ENCODE measurements at places on chromosomes 7 and 10.

DNA sequence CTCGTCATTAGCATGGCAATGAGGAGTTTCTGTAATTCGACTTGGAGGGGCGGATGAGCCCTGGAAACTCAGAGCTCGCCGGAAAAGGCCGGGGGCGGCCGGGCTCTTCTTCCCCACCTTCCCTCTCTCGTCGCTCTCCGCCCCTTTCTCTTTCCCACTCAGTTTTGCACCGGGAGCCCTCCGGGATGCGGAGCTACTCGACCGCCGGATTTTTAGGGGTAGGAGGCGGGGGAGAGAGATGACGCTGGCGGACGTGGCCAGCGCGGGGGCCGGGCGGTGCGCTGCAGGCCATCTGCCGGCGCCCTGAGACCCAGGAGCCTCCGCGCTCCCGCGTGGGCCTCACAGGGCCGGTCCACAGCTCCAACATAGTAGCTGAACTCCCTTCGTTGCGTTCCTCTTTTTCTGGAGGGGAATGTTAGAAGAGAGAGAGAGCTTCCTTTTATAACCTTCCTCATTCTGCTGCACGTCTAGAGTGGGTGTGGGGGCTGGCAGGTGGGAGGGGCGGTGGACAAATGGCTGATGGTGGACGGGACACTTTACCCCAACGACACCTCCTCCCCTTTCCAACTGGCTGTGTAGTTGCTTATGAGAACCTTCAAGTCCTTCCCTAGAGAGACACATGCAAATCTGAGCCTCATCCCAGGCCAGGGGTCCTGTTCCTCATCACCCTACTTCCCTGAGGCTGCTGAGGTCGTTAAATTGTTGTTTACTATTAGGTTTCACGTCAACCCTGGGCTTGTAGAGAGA, 1.1 kb upstream of the HOXA1 start:
- DNase-seq = no peak

- no peak for DNase-seq
Measured at GRCh38 chr10:125700355-125700911, 17.5 kb upstream of the TEX36 start.

GRCh38 chr10:133258066-133258817, 18.4 kb downstream of the ADAM8 start:
- DNase-seq = no peak

- no peak for DNase-seq
Measured at GRCh38 chr10:43041422-43042342, 35.2 kb upstream of the RET start.

DNA sequence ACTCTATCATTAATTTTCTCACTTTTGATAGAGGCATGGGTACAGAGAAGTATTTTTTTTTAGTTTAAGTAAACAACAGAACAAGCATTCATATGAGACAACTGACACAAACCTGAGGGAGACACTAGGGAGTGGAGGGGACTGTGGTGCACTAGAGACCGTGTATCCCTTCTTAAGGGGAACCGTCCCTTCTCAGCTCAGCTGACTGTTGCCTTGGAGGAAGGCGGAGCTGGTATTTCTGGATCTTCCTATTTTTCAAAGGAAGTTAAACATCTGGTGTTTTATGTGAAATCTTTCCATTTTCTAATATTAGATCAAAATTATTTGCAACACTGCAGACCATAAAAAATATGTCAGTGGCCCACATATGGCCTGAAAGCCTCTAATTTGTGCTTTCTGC, 113.6 kb upstream of the MACROH2A2 start:
- no peak for DNase-seq

DNA sequence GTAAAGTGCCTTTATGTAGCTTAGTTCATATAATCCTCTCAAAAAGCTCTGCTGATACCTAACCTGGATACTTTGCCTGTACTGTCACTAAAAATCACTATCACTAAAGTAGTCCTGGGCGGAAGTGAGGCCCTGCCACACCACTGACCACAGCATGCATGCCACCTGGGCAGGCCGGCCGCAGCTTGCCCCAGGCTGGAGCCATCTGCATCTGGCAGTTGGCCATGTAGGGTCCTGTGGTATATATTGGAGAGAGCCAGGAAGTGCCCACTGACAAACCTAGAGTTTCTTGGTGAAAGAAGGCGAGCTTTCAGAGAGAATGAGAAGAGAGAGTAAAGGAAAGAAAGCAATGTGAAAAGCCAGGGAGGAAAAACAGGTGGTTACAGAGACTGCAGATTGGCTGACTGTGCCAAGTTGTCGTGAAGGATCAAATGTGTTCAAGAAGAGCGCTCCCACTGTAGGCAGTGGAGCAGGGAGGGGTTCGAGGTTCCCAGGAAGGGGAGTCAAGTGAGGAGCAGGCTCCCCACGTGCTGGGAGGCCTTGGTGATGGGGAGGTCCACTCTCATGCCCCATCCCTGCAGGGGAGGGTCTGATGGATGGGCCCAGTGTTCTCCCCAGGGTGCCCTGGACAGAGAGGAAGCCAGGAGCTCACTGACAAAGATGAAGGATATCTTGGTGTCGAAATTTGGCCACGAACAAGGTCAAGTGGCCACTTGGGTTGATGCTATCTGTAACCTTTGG, 13.6 kb downstream of the LOXL4 start:
- no peak for DNase-seq

GRCh38 chr10:113961182-113962031, 82.3 kb upstream of the ADRB1 start:
- no peak for DNase-seq

DNA sequence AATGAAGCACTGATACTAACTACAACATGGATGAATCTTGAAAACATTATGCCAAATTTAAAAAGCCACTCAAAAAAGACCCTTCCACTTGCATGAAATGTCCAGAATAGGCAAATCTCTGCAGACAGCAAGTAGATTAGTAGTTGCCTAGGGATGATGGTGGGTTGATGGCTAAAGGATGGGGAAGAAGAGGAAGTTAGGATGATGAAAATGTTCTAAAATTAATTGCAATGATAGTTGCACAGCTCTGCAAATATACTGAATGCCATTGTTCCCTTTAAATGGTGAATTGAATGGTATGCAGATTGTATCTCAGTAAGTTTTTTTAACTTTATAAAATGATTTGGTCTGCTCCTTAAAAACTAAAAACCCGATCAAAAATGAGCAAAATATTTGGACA, 7.3 kb upstream of the LIPA start:
- no peak for DNase-seq

DNA sequence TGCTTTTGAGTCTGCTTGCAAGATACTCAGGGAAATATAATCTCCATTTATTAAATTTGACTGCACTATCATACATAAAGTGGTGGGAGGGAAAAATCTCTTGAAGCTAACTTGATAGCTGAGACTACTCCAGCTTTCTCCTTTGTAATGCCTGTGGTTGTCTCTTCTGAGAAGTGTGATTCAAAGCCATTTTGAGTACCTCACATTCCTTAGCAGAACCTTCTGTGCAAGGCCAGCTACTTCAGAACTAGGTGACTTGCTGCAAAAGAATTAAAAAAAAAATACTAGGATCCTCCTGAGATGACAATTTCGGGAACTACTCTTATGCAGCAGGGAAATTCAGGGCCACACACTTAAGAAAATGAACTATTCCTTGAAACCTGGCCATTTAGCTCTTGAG, 294.8 kb downstream of the MDFIC start:
- no peak for DNase-seq

DNA sequence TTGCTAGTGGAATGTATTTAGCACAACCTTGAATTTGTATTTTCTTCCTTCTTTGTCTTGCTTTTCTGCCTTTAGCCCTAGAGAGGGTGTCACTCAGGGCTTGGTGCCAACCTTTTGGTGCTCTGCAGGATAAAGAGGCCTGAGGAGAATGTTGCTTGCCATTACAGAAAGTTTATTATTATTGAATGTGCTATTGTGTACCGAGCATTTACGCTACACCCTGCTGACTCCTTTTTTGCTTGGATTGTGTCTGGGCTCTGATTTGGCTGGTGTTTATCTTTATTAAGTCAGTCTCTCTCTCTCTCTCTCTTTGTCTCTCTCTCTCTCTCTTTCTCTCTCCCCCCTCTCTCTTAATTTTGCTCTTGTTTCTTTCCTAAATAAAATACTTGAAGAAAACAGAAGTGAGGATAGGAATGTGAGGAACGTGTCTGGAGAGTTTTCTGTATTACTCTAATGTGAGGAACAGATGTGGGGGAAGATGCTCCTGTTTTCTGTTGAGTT, 284.4 kb upstream of the PHYHIPL start:
- DNase-seq = no peak

- DNase-seq = no peak
Measured at GRCh38 chr7:53422291-53422690, 386.9 kb downstream of the POM121L12 start.

GRCh38 chr7:31095286-31096197, 43.4 kb downstream of the ADCYAP1R1 start:
- DNase-seq = no peak

GRCh38 chr7:408751-409311, 110.8 kb downstream of the PDGFA start:
- DNase-seq = no peak

DNA sequence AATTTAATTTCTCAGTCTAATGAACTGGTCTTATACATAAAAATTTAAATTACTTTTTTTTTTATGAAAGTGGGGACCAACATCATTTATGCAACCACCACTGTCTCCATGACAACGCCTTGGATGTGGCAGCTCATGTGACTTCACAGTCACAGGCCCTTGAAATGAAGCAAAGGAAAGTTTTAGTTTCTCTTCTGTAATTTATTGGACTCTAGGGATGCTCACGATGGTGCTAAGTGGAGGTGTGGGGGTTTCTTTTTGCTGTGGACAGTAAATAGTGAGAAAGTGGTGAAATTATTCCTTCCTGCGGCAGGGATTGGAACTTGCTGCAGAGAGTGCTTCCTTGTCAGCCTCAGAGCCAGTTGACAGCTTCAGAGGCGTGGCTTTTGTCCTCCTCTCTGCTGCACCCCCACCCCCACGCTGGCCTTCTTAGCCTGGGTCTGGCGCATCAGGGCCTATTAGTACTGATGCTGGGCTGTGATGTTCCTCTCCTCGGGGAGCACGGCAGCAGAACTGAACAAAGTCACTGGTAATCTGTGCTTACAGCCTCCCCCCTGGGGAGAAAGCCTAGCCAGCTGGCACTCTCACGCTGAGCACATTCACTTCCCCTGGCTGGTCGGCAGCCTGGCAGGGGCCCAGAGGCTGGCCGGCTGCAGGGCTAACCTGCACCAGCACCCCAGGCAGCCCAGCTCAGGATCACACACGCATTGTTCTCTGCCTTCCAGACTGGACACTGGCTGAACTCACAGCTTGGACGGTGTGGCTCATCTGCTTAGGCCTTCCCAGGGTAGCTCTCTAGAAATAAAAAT, 517.5 kb upstream of the GALNT17 start:
- no peak for DNase-seq

GRCh38 chr7:52100-52499, 140.3 kb upstream of the FAM20C start:
- no peak for DNase-seq

GRCh38 chr7:14420768-14421167, 431.3 kb upstream of the ETV1 start:
- DNase-seq = no peak

DNA sequence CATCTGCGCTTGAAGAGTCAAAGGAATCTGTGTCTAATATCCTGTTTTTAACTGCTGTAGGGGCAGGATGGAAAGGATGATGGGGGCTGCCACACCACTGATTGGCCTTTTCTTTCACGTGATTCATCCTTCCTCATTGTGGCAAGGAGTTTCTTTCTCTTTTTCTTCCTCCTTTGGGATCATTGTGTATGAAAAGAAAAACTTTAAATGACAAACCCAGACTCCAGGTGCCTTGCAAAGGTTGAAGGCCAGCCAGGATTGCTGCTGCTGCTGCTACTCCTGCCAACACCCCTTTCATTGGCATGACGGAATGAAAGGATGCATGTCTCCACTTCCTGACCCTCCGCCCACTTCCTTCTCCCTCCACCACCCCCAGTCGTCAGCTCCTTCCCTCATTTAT, 6.5 kb upstream of the OIT3 start:
- DNase-seq = no peak

- no peak for DNase-seq
Measured at GRCh38 chr7:6453734-6454133, 6.0 kb upstream of the DAGLB start.

- DNase-seq = no peak
Measured at GRCh38 chr7:37915438-37915837, 1.2 kb downstream of the SFRP4 start.

- no peak for DNase-seq
Measured at GRCh38 chr10:97923057-97923456, 73.4 kb downstream of the GOLGA7B start.

DNA sequence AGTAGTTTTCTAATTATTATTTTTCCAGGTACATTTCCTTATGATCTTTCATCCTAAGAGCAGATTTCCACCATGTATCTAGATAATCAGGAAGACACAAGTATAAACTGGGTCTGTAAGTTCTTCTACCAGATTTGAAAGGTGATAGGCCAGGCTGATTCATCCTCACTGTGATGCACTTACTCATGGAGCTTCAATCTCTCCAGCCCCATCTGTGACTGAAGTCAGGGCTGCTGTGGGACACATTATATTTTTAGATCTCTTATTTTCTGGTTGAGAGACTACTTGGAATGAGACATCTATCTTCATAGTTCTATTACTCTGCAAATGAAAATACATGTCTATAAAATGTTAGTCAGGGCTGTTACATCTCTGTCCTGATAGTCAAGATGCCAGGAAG, 85.5 kb upstream of the SLC25A13 start:
- DNase-seq = no peak

- DNase-seq = no peak
Measured at GRCh38 chr10:132707121-132707775, 78.7 kb downstream of the NKX6-2 start.

GRCh38 chr7:47326220-47326619, 255.7 kb downstream of the TNS3 start:
- no peak for DNase-seq

DNA sequence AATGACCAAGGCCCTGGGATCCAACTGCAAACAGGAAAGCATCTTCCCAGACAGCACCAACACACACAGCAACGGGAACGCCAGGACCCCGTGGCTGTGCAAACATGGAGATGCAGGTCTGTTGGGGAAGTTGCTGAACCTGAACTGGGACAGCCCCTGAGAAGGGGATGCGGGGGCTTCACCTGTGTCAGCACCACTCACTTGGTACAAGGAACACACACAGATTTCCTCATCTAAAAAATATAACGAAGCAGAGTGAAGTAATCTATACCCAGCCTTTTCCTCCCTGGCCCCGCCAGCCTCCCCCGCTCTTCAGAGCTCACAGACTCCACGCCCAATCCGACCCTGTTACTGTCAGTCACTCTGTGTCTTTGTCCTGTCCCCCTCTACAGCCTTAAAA, 93.0 kb downstream of the PTPRN2 start:
- no peak for DNase-seq

Data from esophagus squamous epithelium (tissue), 5 donors.